ENCODE measurements at places on chromosomes 13 and 19. TPM values are rescaled to one million over a fixed set of nuclear protein-coding genes. Genes with fewer than 3 reads are reported as not detected.

DIRAS1 gene
- 0.31 TPM for total RNA-seq

ZNF253 gene
- total RNA-seq, result 11.0 TPM

CLEC17A gene
- 0.85 TPM for total RNA-seq

ADPRHL1 gene
- 0.56 TPM for total RNA-seq

MBD3L3 gene
- total RNA-seq, result not detected

ZNF560 gene
- not detected for total RNA-seq

ZBTB32 gene
- 228 TPM for total RNA-seq

Data from activated CD4-positive, alpha-beta memory T cell treated with anti-CD3 and anti-CD28 coated beads for 36 hours (primary cell).